CD8-positive, alpha-beta memory T cell (primary cell): ENCODE measurements at places on chromosomes 16 and 17. TPM values are rescaled to one million over a fixed set of nuclear protein-coding genes. Genes with fewer than 3 reads are reported as not detected.

DNA sequence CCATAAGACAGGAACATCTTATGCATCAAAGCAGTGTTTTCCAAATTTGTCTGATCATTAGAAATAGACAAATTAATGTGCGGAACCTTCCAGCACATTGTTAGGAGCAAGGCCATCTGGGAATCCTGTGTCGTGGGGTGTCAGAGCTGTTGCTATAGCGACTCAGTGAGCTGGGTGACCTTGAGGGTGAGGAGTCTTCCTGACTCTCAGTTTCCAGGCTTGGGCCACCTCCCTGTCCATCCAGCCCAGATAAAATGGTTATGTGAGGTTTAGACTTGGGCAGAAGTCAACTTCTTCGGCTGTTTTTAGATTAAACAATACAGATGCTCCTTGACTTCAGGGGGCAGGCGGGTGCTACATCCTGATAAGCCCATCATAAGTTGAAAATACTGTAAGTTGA lies 20.6 kb downstream of the MT1X start:
- no peaks in the 10 kb centered on the region for H3K36me3 ChIP-seq
- no peak overlapping the region for H3K27ac ChIP-seq
- H3K27me3 ChIP-seq, result no peaks in the 10 kb centered on the region
- H3K4me1 ChIP-seq, result peaks cover 14% of the 10 kb centered on the region
- no peak for DNase-seq

- no peaks in the 10 kb centered on the region for H3K4me1 ChIP-seq
- H3K36me3 ChIP-seq, result no peaks in the 10 kb centered on the region
- H3K27ac ChIP-seq, result no peak overlapping the region
- H3K27me3 ChIP-seq, result no peaks in the 10 kb centered on the region
- no peak overlapping the region for H3K4me3 ChIP-seq
- no peak for DNase-seq
Observed at GRCh38 chr16:48790151-48790550, 180.2 kb upstream of the N4BP1 start.

GRCh38 chr16:80989801-80990200 lies 16.9 kb downstream of the CMC2 start:
- H3K4me3 ChIP-seq, result no peak overlapping the region
- H3K27me3 ChIP-seq, result no peaks in the 10 kb centered on the region
- no peaks in the 10 kb centered on the region for H3K4me1 ChIP-seq
- no peak for DNase-seq
- peaks cover 8% of the 10 kb centered on the region for H3K36me3 ChIP-seq

The KRT31 gene
- total RNA-seq, result not detected

- no peaks in the 10 kb centered on the region for H3K4me1 ChIP-seq
- no peak overlapping the region for H3K27ac ChIP-seq
- no peak for DNase-seq
- peaks cover 4% of the 10 kb centered on the region for H3K36me3 ChIP-seq
Observed at GRCh38 chr17:30173649-30174048, 57.0 kb downstream of the NSRP1 start.

The WNT9B gene
- total RNA-seq, result not detected

GRCh38 chr17:19706791-19707727 lies 9.3 kb downstream of the SLC47A2 start:
- H3K4me3 ChIP-seq, result no peak overlapping the region
- no peaks in the 10 kb centered on the region for H3K4me1 ChIP-seq
- H3K36me3 ChIP-seq, result no peaks in the 10 kb centered on the region
- no peak overlapping the region for H3K27ac ChIP-seq
- DNase-seq, result no peak

GRCh38 chr17:83203073-83203471 lies 123.7 kb downstream of the METRNL start:
- no peak overlapping the region for H3K4me3 ChIP-seq
- no peaks in the 10 kb centered on the region for H3K36me3 ChIP-seq
- no peak overlapping the region for H3K27ac ChIP-seq
- peaks cover 37% of the 10 kb centered on the region for H3K4me1 ChIP-seq

GRCh38 chr16:73547552-73548403 lies 499.9 kb upstream of the ZFHX3 start:
- no peaks in the 10 kb centered on the region for H3K27me3 ChIP-seq
- no peaks in the 10 kb centered on the region for H3K4me1 ChIP-seq
- no peak overlapping the region for H3K4me3 ChIP-seq
- no peak for DNase-seq

DNA sequence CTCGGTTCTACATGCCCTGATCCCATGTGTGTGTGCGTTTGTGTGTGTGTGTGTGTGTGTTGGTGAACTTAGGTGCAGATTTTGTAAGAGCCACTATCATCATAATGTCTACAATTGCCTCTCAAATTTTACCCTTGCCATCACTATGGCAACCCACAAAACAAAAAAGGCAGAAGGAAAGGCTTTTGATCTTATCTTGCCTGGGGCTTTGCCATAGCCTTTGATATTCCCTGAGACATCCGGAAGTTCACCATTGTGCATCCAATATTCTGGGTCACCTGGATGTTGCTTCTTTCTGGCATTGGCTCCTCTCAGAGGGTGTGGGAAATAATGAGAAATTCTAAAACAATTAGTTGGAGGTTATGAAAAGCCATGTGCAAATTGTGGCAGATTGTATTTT lies 114.7 kb downstream of the HAPSTR1 start:
- H3K36me3 ChIP-seq, result no peaks in the 10 kb centered on the region
- no peaks in the 10 kb centered on the region for H3K4me1 ChIP-seq
- no peaks in the 10 kb centered on the region for H3K27me3 ChIP-seq
- H3K27ac ChIP-seq, result no peak overlapping the region

DNA sequence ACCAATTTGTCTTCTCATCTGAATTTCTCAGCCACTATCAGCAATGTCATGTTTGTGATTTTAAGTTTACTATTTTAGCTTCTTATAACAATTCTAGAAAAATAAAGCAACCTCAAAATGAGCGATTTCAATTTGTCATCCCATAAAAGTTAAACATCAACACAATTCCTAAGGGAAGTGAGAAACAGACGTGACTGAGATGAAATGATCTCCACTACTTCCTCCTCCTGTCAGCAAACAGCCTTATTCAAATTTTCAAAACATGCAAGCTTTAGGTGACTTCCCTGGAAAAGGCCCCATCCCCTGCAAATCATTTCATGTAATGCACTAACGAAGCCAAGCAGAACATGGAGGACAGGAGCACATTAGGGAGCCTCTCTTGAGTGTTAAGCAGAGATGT lies 64.9 kb downstream of the ZNF652 start:
- no peak overlapping the region for H3K4me3 ChIP-seq
- no peaks in the 10 kb centered on the region for H3K4me1 ChIP-seq
- H3K27me3 ChIP-seq, result no peaks in the 10 kb centered on the region
- H3K27ac ChIP-seq, result no peak overlapping the region
- DNase-seq, result no peak
- H3K36me3 ChIP-seq, result peaks cover 14% of the 10 kb centered on the region

DNA sequence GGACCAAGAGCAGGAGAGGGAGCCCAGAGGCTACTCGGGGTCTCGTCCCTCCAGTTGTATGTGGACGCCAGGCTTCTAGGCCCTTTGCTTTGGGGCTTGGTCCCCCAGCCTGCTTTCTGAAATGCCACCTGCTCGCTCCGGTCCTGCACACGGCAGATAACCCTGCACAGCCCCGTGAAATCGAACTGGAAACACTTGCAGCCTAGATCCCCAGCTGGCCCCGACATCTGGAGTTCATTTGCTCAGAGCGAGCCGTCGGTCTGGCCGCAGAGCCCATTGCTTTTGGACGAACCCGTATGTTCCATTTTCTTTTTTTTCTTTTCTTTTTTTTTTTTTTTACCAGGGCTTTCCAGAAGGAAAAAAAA lies 22.9 kb downstream of the C1QTNF1 start:
- DNase-seq, result no peak
- no peaks in the 10 kb centered on the region for H3K36me3 ChIP-seq
- H3K4me3 ChIP-seq, result no peak overlapping the region
- H3K27ac ChIP-seq, result no peak overlapping the region

DNA sequence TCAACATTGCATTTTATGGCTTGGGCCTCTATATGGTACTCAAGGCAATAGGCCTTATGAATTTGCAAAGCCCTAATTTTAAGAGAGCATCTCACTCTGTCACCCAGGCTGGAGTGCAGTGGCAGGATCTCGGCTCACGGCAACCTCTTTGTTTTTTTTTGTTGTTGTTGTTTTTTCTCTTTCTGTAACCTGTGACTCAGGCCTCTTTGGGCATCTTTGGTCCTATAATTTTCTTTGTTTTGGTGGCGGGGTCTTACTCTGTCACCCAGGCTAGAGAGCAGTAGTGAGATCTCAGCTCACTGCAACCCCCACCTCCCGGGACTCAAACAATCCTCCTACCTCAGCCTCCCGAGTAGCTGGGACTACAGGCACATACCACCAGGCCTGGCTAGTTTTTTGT lies 21.8 kb upstream of the HERPUD1 start:
- H3K27ac ChIP-seq, result no peak overlapping the region
- H3K4me3 ChIP-seq, result no peak overlapping the region
- H3K27me3 ChIP-seq, result peaks cover 3% of the 10 kb centered on the region
- no peak for DNase-seq
- H3K36me3 ChIP-seq, result no peaks in the 10 kb centered on the region

DNA sequence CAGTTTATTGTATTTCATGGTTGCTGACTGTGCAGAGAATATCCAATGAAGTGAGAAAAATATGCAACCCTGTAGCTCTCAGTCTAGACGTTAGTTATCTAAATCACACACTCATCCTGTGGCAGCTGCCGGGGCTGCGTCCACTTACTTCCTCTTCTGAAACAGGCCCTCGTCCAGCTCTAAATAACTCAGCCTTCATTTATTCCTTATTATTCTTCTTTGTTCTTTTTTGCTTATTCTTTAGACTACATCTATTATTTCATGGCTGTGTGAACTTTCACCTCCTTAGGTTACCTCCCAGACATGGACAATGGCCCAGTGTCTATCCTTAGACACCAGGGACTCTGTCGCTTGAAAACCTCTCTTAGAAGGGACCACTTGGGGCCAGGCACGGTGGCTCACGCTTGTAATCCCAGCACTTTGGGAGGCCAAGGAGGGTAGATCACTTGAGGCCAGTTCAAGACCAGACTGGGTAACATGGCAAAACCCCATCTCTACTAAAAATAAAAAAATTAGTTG lies 3.4 kb upstream of the THUMPD1 start:
- no peak overlapping the region for H3K4me3 ChIP-seq
- no peaks in the 10 kb centered on the region for H3K36me3 ChIP-seq
- no peaks in the 10 kb centered on the region for H3K27me3 ChIP-seq
- no peak for DNase-seq
- peak overlapping the region; percentile 45 for H3K27ac ChIP-seq

The MYO15A gene
- total RNA-seq, result 0.35 TPM

The SLFN11 gene
- total RNA-seq, result 39.5 TPM

GRCh38 chr17:17425591-17425990 lies 51.2 kb upstream of the MED9 start:
- no peaks in the 10 kb centered on the region for H3K4me1 ChIP-seq
- DNase-seq, result no peak
- H3K27me3 ChIP-seq, result no peaks in the 10 kb centered on the region
- H3K36me3 ChIP-seq, result no peaks in the 10 kb centered on the region
- no peak overlapping the region for H3K27ac ChIP-seq
- no peak overlapping the region for H3K4me3 ChIP-seq

The SLC4A1 gene
- not detected for total RNA-seq

The ST6GALNAC1 gene
- total RNA-seq, result not detected

The HSF4 gene
- 13.3 TPM for total RNA-seq

- H3K27ac ChIP-seq, result no peak overlapping the region
- H3K4me1 ChIP-seq, result no peaks in the 10 kb centered on the region
- no peak for DNase-seq
- no peaks in the 10 kb centered on the region for H3K27me3 ChIP-seq
- no peaks in the 10 kb centered on the region for H3K36me3 ChIP-seq
- no peak overlapping the region for H3K4me3 ChIP-seq
Observed at GRCh38 chr17:13550291-13550690, 51.4 kb downstream of the HS3ST3A1 start.
